ENCODE measurements at places on chromosomes 16 and 17. TPM values are rescaled to one million over a fixed set of nuclear protein-coding genes. Genes with fewer than 3 reads are reported as not detected.

The ZNF385C gene
- 0.04 TPM for polyA plus RNA-seq

The ADGRG3 gene
- not detected for polyA plus RNA-seq

The KRT36 gene
- polyA plus RNA-seq: 0.04 TPM

The TLCD2 gene
- polyA plus RNA-seq: 2.5 TPM

The CLEC18B gene
- polyA plus RNA-seq: 0.05 TPM

The ABCC11 gene
- polyA plus RNA-seq: 0.06 TPM

The CARD14 gene
- polyA plus RNA-seq: not detected

The BAIAP3 gene
- polyA plus RNA-seq: 0.33 TPM

The RAPGEFL1 gene
- 2.3 TPM for polyA plus RNA-seq

The RMI2 gene
- 1.7 TPM for polyA plus RNA-seq

The KRT23 gene
- polyA plus RNA-seq: 0.09 TPM

The CRHR1 gene
- not detected for polyA plus RNA-seq

The YPEL2 gene
- 8.4 TPM for polyA plus RNA-seq

The ATP1B2 gene
- not detected for polyA plus RNA-seq

The ZNF629 gene
- polyA plus RNA-seq: 4.6 TPM

The EDC4 gene
- 27.4 TPM for polyA plus RNA-seq

The PTGES3L gene
- 3.3 TPM for polyA plus RNA-seq

The CACNG4 gene
- polyA plus RNA-seq: 0.02 TPM

The HS3ST3A1 gene
- polyA plus RNA-seq: 4.0 TPM

The ZNF287 gene
- 6.6 TPM for polyA plus RNA-seq

The FBRS gene
- polyA plus RNA-seq: 9.4 TPM

The TBC1D3I gene
- polyA plus RNA-seq: not detected

The COX11 gene
- 32.0 TPM for polyA plus RNA-seq

The C1QL1 gene
- polyA plus RNA-seq: 0.39 TPM

The TEX19 gene
- polyA plus RNA-seq: not detected

The XPO6 gene
- polyA plus RNA-seq: 239 TPM

The MBTD1 gene
- polyA plus RNA-seq: 2.8 TPM

The SP6 gene
- polyA plus RNA-seq: 0.05 TPM

The NDUFAF8 gene
- polyA plus RNA-seq: 130 TPM

Data from BJ (cell line).